MCF 10A (cell line): ENCODE measurements at places on chromosomes 6 and 20.

DNA sequence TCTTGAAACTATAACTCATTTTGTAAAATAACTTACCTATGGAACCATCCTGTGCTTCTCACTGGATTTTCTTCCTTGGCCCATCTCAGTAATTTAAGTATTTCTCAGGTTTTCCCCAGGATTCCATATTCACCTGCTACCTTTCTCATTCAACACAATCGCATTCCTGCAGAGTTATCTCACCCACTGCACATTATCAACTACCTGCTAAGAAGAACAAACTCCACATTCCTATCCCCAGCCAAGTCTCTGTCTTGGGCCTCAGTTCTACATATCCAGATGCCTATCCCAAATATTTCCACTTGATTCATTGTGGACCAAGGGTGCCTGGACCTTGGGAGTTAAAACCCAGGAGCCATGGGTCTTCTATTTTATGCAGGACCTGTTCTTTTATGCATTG lies 60.2 kb upstream of the KCNQ5 start:
- no peak for DNase-seq

DNA sequence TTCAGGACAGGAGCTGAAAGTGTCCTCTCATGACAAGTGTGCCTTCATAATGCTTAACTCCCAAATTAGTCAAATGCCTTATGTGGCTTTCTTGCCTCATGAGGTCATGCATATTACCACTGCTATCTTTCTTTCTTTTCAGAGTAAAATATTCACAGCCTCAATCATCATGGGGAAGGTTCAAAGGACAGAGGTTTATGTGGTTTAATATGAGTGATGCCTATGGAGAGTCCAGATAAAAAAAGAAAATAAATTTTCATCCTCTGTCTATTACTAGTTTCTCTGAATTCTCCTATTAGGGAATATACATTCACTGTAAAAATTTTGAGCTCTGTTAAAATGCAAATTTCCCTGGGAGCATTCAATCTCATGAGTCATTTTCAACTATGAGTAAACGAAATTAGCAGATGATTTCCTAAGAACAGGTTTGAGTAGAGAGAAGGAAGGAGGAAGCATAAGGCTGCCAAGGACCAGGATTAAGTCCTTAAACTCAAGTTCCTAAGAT lies 396.9 kb upstream of the ADGRB3 start:
- peak; percentile 47 for DNase-seq

GRCh38 chr6:21968411-21968810 lies 328.4 kb downstream of the PRL start:
- DNase-seq: no peak

- no peak for DNase-seq
Observed at GRCh38 chr6:169489563-169490245, 212.1 kb downstream of the WDR27 start.

- DNase-seq: no peak
Observed at GRCh38 chr6:53032849-53033248, 32.4 kb upstream of the FBXO9 start.

GRCh38 chr20:44856856-44857448 lies 28.6 kb upstream of the YWHAB start:
- no peak for DNase-seq
